Spinal cord (tissue), 10 donors: ENCODE measurements at places on chromosomes 12 and 14.

- DNase-seq, result peak; percentile 57
Observed at GRCh38 chr12:7995266-7995963, 37.1 kb upstream of the FOXJ2 start.

DNA sequence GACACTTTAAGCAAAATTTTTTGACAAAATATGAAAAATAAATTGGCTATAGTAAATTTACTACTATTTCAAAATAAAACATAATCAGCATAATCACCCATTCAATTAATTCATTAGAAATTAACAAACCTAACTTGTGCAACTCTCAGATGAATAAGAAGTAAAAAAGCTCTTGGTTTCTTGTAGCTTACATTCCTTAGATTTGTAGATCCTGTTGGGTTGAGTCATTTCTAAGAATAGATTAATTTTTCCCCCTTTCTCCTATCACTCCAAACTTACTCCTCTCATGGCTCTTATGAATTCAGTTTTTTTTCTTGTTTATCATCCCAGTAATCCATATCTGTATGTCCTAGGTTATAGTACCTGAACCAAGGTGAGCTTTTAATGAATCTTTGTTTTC lies 230.9 kb upstream of the LRIG3 start:
- DNase-seq, result no peak

DNA sequence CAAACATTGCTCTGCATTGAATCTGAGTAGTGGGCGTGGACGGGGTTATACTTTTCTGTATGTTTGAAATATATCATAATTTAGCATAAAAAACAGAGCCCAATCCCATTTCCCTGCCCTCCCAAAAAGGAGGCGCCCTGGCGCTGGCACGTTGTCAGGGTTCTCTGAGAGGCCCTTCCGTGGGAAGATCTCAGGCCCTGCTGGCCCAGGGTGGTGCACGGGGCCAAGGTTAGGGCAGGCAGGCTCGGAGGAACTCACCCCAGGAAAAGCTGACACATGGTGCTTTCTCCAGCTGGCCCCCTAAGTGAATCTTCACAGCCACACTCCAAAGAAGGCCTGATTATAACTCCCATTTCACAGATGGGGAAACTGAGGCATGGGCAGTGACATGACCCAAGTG lies 17.2 kb downstream of the DIO3 start:
- DNase-seq, result no peak

DNA sequence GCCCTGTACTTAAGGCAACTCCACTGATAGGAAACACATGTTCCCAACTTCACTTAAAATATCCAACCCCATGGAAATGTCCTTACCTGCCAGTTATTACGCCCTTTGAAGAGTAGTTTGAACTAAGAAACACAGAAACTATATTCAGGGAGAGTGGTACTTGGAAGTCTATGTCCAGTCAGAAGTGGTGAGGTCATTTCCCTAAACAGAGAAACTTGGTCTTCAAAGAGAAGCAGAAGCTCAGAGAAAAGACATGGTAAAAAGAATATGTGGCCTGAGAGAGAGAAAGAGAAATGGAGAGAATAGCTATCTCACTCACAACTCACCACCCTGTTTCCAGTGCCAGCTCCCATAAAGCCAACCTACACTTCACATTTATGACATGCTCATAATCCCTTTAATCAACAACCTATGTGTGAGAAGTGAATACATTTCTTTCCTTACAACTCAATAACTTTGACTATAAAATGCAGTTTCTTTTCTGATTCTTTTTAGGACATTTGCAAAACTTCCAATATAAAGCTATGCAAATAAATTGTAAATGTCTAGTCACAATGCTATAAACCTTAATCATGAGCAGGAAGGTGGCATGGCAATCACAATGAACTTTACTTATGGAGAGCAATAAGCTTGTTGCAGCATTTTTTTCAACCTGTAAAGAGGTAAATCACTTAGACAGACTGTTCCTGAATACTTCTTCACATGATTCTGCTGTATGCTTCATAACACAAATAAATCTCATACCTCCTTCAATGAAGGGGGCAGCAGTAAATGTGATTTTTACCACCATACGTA lies 67.1 kb downstream of the CPNE8 start:
- DNase-seq, result no peak

DNA sequence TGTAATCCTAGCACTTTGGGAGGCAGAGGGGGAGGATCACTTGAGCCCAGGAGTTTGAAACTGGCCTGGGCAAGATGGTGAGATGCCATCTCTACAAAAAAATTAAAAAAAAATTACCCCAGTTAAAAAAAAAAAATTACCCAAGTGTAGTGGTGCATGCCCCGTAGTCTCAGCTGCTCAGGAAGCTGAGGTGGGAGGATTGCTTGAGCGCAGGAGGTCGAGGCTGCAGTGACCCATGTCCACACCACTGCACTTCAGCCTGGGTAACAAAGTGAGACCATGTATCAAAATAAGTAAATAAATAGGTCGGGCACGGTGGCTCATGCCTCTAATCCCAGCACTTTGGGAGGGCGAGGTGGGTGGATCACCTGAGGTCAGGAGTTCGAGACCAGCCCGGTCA lies 128.8 kb downstream of the VRK1 start:
- DNase-seq, result no peak

DNA sequence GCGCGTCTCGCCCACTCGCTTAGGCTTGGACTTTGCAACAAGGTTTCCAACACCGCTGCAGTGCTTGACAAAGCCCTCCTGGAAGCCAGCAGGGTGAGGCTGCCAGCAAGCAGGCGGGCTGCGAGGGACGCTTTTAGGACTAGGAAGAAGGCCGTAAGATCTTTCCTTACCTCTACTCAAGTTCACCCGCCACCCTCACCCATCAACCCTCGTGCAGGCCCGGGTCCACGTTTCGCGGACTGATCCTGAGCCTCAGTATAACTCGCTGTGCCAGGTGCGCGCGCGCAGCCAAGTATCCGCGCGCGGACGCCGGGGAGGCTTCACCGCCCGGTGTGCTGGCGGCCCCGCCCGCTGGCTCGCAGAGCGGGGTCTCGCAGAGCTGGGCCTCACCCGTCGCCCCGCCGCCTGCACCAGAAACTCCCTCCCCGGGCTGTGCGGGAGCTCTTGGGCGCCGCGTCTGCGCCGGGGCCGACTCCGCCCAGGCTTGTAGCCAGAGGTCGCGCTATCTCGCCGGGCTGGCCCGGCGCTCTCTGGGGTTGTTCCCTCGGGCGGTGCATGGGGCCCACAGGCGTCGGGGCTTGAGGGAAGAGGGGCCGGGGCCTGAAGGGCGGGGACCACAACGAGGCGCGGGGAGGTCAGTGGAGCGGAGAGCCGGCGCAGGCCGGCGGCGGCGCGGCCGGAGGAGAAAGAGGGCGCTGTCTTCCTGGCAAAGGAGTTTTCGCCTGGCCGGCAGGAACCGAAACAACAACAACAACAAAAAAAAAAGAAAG lies 7.6 kb upstream of the SIX1 start:
- DNase-seq, result peak; percentile 75

- no peak for DNase-seq
Observed at GRCh38 chr12:71958993-71959578, 20.4 kb downstream of the TPH2 start.

DNA sequence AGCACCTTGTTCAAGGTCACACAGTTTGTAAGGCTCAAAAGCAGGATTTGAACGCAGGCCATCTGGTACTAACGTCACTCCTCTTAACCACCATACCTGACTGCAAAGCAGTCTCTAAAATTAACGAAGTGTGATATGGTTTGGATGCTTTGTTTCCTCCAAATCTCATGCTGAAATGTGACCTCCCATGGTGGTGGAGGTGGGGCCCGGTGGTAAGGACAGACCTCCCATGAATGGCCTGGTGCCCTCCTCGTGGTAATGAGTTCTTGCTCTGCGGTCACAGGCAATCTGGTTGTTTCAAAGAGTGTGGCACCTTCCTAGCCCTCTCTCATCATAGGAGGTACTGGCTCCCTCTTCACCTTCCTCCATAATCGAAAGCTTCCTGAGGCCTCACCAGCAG lies 102.2 kb upstream of the BCL2L14 start:
- DNase-seq, result no peak

GRCh38 chr14:68976160-68977067 lies 2.7 kb downstream of the ACTN1 start:
- DNase-seq, result peak; percentile 69

GRCh38 chr14:99645545-99646505 lies 896 bp downstream of the HHIPL1 start:
- DNase-seq, result no peak

DNA sequence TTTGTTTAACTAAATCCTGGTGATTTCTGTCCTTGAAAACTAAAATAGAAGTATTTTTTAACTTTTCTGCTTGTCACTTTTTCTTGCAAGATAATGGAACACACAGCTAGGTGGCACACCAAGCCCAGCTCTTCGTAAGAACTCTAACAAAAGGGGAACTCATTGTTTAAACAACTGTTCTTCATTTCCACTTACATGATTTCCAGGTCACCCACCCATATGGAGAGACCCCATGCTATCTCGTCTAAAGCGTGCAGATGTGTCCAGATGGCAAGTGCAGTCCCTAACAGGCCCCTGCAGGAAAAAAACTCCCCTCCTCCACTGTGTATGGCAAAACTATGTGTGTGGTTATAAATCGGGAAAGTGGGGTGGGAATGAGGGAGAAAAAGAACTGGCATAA lies 43.3 kb upstream of the NT5DC3 start:
- DNase-seq, result no peak

- DNase-seq, result no peak
Observed at GRCh38 chr12:48420039-48420775, 52.2 kb upstream of the ANP32D start.
